ENCODE measurements at places on chromosomes 4 and X. TPM values are rescaled to one million over a fixed set of nuclear protein-coding genes. Genes with fewer than 3 reads are reported as not detected.

Gene CT45A1
- total RNA-seq, result not detected

Gene SLC25A43
- total RNA-seq, result 14.1 TPM

Gene UVSSA
- total RNA-seq, result 4.6 TPM

Gene IGFBP7
- 851 TPM for total RNA-seq

Gene ENPEP
- 0.17 TPM for total RNA-seq

Gene CXorf51A
- total RNA-seq, result not detected

Gene SEPTIN6
- total RNA-seq, result 26.2 TPM

Gene GPR173
- total RNA-seq, result 1.1 TPM

Gene TMSB15C
- total RNA-seq, result 8.5 TPM

Gene CT47B1
- total RNA-seq, result not detected

Gene CENPVL2
- not detected for total RNA-seq

Gene GJB1
- not detected for total RNA-seq

Gene SATL1
- total RNA-seq, result not detected

Gene GSX2
- total RNA-seq, result not detected

Gene POF1B
- 0.87 TPM for total RNA-seq

Gene WAS
- not detected for total RNA-seq

Gene MUC7
- total RNA-seq, result not detected

Gene SYTL5
- total RNA-seq, result under 0.01 TPM

Gene ARL9
- not detected for total RNA-seq

Gene ELK1
- total RNA-seq, result 10.3 TPM

Gene PFKFB1
- total RNA-seq, result under 0.01 TPM

Gene SOD3
- total RNA-seq, result under 0.01 TPM

Gene PRDM8
- total RNA-seq, result 2.7 TPM

Gene MAP9
- 0.09 TPM for total RNA-seq

Gene LRAT
- under 0.01 TPM for total RNA-seq

Gene PORCN
- 4.6 TPM for total RNA-seq

Gene ZDHHC15
- not detected for total RNA-seq

Gene OPRPN
- total RNA-seq, result not detected

Gene EPHA5
- total RNA-seq, result not detected

Gene C4orf36
- total RNA-seq, result 0.52 TPM

Gene RIPPLY1
- not detected for total RNA-seq

Gene IL1RAPL2
- not detected for total RNA-seq

Gene FGFR3
- 1.3 TPM for total RNA-seq

Gene NWD2
- under 0.01 TPM for total RNA-seq

Gene PNMA3
- not detected for total RNA-seq

Gene PPP4R3C
- total RNA-seq, result not detected

Gene PARM1
- total RNA-seq, result 0.11 TPM

Gene DUSP9
- 0.09 TPM for total RNA-seq

Gene MAGEE1
- 0.33 TPM for total RNA-seq

Gene PDE5A
- total RNA-seq, result 3.6 TPM

Gene NAP1L2
- 0.95 TPM for total RNA-seq

Gene DDIT4L
- 2.8 TPM for total RNA-seq

Gene TMEM31
- total RNA-seq, result 0.09 TPM

Gene BGN
- total RNA-seq, result 11.2 TPM

Gene LIMCH1
- 29.8 TPM for total RNA-seq

Gene AREG
- total RNA-seq, result not detected

Gene GALNTL6
- not detected for total RNA-seq

Gene EFHC2
- not detected for total RNA-seq

Gene PRKG2
- not detected for total RNA-seq

Gene GPRIN3
- 0.69 TPM for total RNA-seq

Gene CSN2
- not detected for total RNA-seq

Gene SLC25A14
- total RNA-seq, result 7.6 TPM

Gene PLAC1
- not detected for total RNA-seq

Gene BST1
- total RNA-seq, result 77.7 TPM
